ENCODE measurements at places on chromosomes 7 and 10.

DNA sequence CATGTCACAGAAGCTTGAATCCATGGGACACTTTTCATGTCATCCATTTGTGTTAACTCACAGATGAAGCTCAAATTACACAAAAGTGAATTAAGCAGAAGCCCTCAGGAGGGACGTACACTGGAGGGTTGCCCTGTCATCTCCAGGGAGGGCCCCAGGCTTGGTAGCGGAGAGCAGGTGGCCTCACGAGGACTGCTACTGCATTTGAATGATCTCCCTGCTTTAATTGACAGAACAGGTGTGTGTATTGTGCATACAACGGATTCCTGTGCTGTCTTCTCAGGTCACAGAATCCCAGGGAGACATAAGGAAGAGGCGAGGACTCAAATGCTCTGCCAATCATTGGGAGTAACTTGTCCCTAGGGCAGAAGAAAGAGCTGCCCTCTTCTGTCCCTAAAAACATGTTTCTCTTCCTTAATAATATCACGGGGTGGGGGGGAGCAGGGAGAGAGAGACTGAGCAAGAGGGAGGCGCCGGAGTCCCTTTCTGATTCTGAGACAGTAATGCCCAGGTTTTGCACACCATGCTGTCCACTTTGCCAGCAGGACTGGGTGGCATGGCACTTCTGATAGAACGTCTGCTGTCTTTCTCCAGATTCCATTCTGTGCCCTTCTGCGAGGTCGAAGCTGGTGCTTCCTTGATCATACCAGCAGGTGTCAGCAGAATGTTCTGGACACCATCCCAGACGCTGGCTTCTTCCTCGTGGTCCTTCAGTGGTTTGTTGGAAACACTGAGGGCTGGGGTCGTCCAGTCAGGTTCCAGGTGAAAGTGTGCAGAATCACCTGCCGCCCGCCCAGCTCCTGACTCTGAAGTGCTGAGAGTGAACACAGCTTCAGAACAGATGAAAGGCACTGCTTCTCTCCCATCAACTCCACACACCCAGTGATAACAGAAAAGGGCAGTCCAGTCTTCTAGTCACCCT, 26.2 kb upstream of the RASGEF1A start:
- peak; percentile 30 for DNase-seq

DNA sequence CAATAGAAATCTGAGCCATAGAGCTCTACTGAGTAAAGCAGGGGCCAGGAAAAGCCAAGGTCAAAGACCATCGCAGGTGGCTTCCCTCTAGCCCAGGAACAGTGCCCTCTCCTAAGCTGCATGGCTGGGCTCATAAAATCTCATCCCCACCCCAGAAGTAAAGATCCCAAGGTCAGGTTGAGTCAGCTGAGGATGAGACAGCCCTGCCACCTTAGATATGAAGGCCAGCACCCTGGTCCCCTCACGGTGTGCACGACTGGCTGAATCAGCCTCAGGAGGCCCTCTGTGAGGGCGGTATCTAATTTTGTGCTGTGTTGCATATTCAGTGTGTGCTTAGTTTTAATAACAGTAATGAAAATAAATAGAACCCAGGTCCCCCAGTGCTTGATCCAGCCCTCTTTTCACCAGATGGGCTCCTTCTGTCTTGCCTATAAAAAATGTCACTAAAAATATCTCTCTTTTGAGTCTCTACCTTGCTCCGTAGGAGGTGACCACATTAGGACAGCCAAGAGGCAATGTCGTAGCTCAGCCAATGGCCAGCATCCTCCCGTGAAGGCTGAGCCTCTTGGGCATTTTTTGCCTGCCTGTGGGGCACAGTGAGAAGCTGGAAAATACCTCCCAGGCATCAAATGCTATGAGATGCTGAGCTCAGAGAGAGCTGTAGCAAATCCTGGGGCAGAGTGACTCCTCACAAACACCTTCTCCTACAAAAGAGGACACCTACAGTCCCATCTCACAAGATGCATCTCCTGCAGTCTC, 424.0 kb downstream of the PLXNA4 start:
- no peak for DNase-seq

- no peak for DNase-seq
Measured at GRCh38 chr10:69220507-69220906, 375 bp downstream of the HKDC1 start.

DNA sequence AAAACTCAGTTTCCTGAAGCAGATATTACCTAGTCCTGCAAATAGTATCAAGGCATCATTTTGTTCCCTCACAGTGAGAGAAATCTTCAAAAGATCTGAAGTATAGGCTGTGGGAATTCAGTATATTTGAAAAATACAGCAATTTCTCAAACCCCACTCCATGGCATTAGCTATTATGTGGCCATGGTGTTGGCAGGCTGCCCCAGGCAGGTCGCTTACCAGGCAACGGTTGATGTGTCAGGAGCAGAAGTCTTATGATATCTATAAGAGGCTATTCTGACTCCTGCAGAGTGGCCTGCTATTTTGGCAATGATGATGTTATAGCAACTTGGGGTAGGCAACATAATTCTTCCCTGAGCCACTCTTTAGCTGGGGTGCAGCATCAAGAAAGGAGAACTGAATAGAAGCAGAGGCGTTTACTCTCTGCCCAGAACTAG, 187.9 kb downstream of the PLXDC2 start:
- DNase-seq, result no peak

DNA sequence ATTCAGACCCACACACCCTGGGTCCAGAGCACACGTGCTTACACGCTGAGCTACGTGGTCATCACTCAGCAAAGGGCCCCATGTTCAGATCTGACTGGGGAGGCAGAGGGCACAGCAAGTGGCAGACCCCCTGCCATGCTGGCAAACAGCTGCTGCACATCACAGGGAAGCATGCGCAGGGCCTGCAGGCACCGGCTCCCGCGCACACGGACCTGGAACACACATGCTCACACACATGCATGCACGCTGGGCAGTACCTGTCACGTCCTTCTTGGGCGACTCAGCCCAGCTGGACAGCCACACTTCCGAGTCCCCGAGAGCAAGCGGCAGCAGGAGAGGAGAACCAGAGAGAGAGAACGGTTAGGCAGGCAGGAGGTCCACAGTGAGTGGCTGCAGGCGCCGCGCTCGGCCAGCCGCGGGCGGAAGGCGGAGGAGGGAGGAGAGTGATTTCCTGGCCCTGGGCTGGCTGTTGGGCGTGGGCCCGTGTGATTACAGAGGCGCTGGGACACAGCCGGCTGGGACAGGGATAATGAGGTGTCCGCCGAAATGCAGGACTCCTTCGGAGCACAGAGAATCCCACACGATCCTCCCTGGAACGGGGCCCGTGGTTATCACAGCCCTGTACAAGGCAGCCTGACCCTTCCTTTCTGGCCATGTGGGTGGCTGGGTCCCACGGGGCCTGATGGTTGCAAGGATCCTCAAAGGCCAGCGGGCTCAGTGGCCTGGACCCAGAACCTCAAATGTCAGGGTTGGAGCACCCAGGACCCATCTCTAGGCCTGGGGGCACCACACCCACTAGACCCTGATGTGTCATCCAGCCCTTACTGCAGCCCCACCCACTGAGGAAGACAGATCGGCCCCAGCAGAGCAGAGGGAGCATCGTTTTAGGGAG, 175.1 kb downstream of the NEURL1 start:
- DNase-seq, result no peak

GRCh38 chr7:70595755-70596597, 536.0 kb upstream of the GALNT17 start:
- DNase-seq, result no peak

- DNase-seq, result no peak
Measured at GRCh38 chr7:47438411-47439029, 143.4 kb downstream of the TNS3 start.

- no peak for DNase-seq
Measured at GRCh38 chr7:150453181-150453580, 2.8 kb downstream of the GIMAP8 start.

- no peak for DNase-seq
Measured at GRCh38 chr10:65142641-65143435, 1621.6 kb downstream of the REEP3 start.

GRCh38 chr7:130114776-130115175, 44.4 kb downstream of the KLHDC10 start:
- DNase-seq, result no peak

- DNase-seq, result no peak
Measured at GRCh38 chr7:19677180-19677579, 31.7 kb downstream of the POLR1F start.

- no peak for DNase-seq
Measured at GRCh38 chr7:12779947-12780346, 92.5 kb downstream of the ARL4A start.

- DNase-seq, result no peak
Measured at GRCh38 chr7:99499371-99499720, 735 bp downstream of the ZNF394 start.

- DNase-seq, result no peak
Measured at GRCh38 chr7:32075612-32076011, 5.4 kb upstream of the PDE1C start.

- no peak for DNase-seq
Measured at GRCh38 chr7:142615508-142615907, 133.8 kb upstream of the PRSS1 start.

GRCh38 chr10:76523791-76524351, 1092.4 kb downstream of the LRMDA start:
- DNase-seq, result no peak

DNA sequence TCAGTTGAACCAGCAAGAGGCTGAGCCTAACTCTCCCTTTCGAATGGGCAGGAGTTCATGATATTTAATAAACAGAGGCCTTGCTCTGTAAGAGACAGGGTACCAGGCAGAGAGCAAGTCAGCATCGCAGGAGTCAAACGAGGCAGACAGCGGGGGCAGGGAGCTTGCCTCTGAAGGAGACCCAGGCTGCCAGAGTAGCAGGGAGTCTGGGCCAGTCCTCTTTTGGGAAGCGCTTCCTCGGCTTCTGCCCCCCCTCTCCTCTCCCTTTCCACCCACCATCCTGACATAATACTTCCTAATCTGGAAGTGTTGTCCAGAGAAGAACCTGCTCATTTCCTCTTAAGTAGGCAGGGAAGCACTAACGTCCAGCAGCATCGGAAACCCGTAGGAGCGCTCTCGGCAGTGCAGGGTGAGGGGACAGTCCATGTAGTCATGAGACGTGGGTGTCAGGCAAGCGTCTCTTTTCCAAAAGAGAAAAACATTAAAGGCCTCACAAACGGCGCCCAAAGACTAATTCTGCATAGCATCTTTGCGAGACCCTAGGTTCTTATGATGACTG, 171.1 kb downstream of the EGFR start:
- DNase-seq, result no peak

GRCh38 chr10:27138277-27138676, 15.9 kb downstream of the YME1L1 start:
- DNase-seq, result no peak

DNA sequence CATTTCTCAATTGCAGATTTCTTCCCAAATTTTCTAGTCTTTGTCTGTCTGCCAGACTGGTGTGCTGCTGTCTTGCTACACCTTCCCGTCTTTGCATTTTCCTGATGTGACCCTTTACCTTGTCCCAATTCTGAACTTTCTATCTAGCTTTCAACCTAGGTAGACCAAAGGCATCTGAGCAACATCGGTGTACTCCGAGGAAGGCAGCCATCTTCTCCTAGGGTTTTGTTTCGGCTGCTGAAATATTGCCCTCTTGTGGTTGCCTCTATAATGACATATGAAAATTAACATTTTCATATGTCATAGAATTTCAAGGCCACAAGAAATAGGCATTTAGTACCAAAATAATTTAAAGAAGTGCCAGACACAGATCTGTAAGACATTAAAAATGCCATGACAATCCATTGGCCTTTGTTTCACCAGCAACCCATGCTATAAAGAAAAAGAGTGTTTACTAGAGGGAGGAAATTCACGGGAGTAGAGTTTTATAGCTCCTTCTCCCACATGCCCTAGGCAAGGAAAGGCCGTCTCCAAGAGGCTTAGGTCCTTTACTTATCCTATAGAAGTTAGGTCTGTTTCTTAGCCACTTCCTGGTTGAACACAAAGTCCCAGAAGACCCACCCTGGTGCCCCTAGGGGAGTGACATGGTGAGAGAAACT, 23.4 kb downstream of the OR9A2 start:
- DNase-seq, result no peak

- no peak for DNase-seq
Measured at GRCh38 chr10:114350751-114351150, 53.6 kb downstream of the AFAP1L2 start.

DNA sequence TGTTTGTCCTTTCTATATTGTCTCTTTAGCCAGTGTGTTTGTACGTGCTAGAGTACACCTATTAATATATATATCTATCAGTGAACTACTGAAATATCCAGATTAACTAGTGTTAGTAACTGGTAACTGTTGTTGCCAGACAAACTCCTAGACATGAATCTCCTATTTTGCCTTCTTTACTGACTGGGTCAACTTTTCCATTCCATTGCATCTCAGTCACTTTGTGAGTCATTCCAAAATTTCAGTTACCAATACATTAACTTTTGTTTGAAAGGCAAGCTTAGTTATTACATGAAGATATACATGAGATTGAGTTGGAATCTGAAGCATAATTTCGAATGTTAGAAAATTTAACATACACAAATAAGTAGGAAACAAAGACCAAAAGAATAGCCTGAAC, 51.4 kb downstream of the BTAF1 start:
- DNase-seq, result no peak

- DNase-seq, result no peak
Measured at GRCh38 chr10:132644527-132645246, 107.1 kb downstream of the INPP5A start.

DNA sequence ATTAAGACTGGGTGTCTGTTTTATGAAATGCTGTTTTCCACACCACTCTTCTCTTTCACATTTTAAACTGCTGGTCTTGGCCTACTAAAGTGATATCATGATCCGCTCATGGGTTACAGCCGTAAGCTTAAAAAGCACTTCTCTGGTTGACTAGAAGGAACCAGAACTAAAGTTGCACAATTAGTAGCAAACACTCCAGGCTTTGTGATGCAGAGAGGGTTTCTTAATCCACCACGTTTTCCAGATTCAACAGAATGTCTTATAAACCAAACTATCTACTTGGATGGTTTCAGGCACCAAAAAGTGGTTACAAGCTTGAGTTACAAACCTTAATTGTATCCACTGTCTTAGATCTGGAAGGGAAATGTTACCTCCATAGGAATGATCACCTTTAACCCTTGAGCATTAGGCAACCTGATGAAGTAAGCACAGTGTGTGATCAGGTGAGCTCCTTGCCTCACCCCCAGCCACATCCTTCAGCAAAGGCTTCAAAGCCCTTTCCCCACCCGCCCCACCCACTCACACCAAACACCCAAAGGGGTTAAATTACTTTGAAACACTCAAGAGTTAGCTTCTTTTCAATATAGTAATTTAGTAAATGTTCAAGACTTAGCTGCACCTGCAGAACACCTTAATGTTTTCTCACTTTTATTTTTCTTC, 3.5 kb downstream of the ELMO1 start:
- no peak for DNase-seq

- no peak for DNase-seq
Measured at GRCh38 chr10:48520594-48520993, 84.3 kb downstream of the ARHGAP22 start.

DNA sequence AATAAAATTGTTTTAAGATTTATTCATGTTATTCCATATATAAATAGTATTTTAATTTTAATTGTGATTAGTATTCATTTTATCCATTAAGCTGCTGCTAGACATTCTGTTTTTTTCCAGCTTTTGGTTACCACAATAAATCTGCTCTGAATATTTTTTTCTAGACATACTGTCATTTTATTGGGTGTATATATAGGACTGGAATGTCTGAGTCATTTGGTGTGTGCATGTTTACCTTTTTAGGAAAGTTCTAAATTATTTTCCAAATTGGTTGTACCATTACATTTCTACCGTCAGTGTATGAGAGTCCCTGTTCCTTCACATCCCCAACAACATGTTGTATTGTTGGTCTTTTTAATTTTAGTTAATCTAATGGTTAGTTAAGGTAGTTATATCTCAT, 1138.1 kb downstream of the REEP3 start:
- DNase-seq, result no peak

- DNase-seq, result no peak
Measured at GRCh38 chr7:156650042-156650441, 9.5 kb downstream of the RNF32 start.
